Activated CD4-positive, alpha-beta T cell treated with anti-CD3 and anti-CD28 coated beads for 36 hours (primary cell): ENCODE measurements at places on chromosomes 4 and X.

DNA sequence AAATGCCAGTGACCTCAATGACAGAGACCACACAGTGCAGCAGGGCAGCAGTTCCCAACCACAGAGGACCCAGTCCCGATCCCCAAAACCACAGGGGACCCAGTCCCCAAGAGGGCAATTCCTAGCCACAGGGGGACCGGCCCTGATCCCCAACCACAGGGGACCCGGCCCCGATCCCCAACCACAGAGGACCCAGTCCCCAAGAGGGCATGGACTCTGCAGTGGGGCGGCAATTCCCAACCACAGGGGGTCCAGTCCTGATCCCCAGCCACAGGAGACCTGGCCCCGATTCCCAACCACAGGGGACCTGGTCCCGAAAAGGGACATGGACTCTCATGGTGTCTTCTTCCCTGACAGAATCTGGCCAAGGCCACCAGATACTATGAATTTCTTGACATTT lies 136.3 kb downstream of the AFAP1 start:
- no peak for DNase-seq

DNA sequence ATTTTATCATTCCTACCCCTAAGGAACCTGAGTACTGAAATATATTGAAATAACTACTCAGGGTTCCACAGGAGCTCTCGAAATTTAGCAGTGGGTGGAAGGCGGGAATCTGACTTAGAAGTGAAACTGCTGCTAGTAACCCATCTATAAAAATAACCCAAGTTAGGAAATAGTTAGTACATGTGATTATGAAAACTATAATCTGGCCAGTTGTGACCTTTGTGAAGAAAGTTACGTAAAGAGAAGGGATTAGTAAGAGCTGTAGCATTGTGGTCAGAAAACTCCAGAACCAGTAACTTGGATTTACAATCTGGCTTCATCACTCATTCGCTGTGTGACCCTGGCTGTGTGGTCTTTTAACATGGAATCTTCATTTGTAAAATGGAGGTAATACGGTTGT lies 175.5 kb downstream of the RAPGEF2 start:
- DNase-seq: no peak

DNA sequence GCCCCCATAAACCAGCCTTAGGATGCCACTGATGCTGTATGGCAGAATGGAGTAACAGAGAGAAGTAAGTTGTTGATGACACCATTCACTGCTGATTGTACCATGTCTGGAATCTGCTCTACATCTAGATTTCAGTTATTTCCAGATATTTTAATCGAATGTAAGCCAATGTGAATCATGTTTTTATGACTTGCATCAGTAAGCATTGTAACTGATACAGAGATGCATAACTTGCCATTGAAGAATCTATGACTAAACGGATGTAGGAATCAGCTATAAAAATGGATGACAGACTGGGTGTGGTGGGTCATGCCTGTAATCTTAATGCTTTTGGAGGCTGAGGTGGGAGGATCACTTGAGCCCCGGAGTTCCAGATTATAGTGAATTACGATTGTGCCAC lies 161.0 kb upstream of the GATB start:
- no peak for DNase-seq

GRCh38 chr4:121707344-121707743 lies 10.6 kb upstream of the ANXA5 start:
- DNase-seq: peak; percentile 42

DNA sequence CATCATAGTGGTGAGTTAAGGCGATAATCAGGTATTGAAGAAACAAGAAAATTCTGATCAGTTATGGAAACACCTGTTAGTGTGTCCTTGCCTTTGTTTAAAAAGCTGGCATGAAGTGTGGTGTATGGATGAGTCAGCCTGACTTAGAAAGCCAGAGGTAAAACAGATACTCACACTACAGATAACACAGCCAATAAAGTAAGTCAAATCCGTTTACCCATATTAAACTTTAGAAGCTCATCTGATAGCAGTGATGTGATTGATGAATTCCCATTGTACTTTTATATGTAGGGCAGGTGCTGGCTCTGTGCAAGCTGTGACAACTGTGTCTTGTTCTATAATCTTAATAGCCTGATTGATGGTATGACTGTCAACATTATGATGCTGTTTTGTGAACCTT lies 1392.7 kb upstream of the IGFBP7 start:
- DNase-seq: no peak

DNA sequence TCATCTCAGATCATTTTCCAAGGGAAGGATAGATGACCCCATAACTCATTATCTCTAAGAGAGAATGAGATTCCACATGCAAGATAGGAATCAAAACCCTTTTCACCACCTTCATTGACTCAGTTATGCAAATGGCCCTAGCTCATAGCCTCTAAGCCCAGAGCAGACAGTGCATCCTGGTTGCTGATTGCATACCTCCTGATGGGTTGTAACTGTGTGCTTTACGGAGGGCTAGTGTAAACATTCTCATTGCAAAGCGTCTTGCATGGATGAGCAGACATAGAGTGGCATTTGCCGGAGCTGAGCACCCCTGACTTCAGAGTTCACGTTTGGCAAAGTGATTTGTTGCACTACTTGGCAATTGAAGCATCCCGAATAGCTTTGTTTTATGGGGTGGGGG lies 151.0 kb downstream of the VCX3A start:
- DNase-seq: no peak

DNA sequence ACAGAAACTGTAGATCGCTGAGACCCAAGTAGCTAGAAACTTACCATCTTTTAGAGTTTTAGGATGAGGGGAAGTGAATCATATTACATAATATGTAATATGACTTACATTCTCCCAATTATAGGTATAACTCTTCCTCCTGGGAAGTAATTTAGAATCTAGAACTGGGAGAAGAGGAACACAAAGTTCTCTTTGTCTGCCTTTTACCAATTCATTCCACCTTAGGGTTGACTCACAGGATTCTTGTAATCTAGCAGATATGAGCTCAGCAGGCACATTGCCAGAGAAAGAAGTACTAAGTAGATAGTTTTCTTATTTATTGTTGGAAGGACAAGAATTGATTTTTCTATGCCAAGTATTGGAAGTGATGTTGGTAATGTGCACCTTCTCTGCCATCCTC lies 58.0 kb upstream of the CCSER1 start:
- no peak for DNase-seq

- DNase-seq: no peak
These were observed 333.6 kb upstream of the F9 start for GRCh38 chrX:139196890-139197289.

- DNase-seq: no peak
These were observed 31.5 kb downstream of the WWC2 start for GRCh38 chr4:183130328-183131155.

- no peak for DNase-seq
These were observed 150.6 kb downstream of the ADAMTS3 start for GRCh38 chr4:72418458-72418857.

- no peak for DNase-seq
These were observed 7.6 kb upstream of the USP53 start for GRCh38 chr4:119204916-119205315.

GRCh38 chr4:156401371-156401770 lies 447.7 kb upstream of the CTSO start:
- DNase-seq: no peak

GRCh38 chr4:110005461-110006056 lies 92.9 kb downstream of the EGF start:
- no peak for DNase-seq

DNA sequence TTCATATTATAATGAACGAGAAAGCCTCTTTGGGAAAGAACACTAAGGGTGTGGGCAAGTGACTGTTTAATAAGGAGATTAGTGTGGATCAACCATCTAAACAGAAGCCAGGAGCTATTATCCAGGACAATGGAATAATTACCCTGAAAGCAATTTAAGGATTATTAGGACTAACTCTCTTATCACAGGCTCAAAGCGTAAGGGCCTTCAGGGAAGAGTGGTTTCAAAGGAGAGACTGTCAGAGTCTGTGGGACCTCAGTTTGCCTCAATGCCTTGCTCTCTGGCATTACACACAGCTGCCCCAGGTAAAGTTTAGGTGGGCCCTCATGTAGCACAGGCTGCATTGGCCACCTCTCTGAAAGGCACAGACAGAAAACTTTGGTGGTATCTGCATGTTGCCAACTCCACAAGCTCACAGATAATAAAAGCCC lies 717.2 kb upstream of the ADGRL3 start:
- no peak for DNase-seq

GRCh38 chr4:107153228-107153627 lies 117.1 kb upstream of the DKK2 start:
- peak; percentile 6 for DNase-seq

DNA sequence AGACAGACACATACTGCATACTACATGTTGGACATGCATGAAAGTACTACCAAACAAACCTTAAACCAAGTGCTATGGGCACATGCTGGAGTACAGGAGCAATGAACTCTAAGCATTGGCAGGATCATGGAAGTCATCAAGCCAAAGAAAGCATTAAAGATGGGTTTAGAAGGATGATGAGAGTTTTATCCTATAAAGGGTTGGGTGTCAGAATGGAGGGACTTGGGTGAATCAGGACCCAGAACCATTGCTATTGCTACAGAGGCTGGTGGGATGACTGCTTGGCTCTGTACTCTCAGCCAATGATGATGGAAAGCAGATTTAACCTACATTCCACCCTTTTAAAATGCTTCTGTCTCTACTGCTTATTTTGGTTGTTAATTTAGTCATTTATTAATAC lies 233.9 kb upstream of the EDA2R start:
- DNase-seq: no peak

- no peak for DNase-seq
These were observed 42.0 kb upstream of the FBXW7 start for GRCh38 chr4:152577708-152578396.

DNA sequence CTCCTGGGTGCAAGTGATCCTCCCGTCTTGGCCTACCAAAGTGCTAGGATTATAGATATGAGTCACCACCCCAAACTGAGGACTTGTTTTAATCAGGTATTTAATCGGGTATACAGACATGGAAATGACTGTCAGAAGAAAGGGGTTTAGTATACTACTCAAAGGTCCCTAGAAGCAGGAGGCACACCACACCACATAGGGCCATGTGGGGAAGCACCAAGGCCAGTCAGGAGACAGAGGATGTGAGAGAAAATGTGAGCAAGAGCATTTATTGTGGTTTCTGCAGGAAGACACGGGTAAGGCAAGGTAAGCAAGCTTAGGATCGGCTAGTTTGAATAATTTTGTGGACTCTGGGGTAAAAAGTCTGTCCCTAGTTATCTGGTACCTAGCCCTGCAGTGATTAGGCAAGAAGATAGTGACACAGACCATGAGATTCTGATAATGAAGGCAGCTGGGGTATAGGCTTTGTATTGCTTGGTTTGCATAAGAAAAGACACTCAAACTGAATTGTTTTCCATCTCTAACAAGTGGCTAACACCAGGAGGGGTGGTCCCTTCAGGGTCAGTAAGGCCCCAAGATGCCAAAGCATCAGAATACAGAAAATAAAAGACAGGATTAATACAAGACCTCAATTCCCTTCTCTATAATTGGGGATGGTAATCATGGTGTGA lies 408.8 kb upstream of the F9 start:
- no peak for DNase-seq

DNA sequence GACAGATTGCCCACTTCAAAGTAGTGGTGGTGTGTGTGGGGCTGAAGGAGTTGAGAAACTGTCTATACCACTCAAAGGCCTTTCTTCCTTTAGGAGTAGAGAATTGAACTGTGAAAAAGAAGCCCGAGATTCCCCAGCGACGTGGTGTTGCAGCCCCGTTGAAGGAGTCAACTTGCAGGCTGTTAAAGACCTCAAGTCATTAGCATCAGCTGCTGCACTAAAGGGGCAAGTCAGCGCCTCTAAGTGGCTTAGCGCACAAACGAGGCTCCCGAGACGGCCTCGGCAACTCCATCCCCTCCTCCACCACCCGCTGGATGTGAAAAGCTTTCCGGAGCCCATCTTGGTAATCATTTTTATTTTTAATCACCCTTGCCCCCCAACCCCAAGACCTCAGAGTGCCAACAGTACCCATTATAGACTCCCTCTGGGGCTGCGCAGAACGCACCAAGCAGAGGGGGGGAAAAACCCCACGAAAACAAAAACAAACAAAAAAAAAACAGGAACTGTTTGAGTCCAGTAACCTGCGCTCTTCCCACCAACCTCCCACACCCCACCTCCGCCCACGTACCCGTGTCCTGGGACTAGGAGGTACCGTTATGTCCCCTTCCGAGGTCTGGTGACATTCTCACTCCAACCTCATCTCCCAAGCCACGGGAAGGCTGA lies 913 bp upstream of the PRDM8 start:
- DNase-seq: no peak

GRCh38 chr4:123325241-123325681 lies 71.3 kb upstream of the SPRY1 start:
- DNase-seq: no peak

- no peak for DNase-seq
These were observed 315.8 kb downstream of the MID1IP1 start for GRCh38 chrX:39117101-39117500.

- DNase-seq: peak; percentile 12
These were observed 75.6 kb downstream of the PRSS12 start for GRCh38 chr4:118277243-118277642.

GRCh38 chr4:52199574-52200338 lies 148.7 kb downstream of the SPATA18 start:
- DNase-seq: no peak

GRCh38 chr4:110483516-110483915 lies 7.6 kb downstream of the ENPEP start:
- DNase-seq: no peak

DNA sequence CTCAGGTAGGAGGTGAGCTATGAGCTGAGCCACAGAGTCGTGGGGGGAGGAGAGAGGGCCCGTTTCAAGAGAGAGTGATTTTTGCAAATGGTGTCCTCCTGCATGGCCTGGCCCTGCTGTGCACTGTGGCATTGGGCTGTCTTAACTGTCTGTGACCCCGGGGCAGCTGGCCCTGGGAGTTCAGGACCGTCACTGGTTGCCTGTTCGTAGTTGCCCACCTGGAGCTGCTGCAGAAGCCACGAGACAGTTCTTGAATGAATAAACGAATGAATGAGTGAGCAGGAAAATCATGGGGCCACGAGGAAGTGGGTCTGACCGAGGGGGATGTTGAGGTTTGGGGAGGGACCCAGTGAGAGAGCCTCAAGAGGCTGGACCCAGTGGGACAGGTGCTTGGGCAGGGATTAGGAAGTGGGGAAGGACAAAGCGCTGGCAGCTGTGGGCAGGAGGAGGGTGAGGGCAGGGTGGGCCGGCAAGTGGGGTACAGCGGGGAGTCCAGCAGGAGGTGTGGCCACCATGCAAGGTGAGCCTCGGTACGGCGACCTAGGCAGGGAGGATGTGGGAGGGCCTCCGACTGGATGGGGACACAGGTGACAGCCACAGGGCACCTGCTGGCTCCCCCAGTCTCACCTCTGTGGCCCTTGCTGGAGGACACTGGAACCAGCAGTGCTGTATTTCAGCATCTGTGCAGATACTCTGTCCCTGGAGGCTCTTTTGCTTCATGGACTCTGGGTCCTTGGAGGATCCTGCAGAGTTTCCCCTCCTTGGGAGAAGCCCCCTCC lies 10.2 kb downstream of the RGS12 start:
- DNase-seq: peak; percentile 16

GRCh38 chr4:185005219-185005819 lies 13.0 kb upstream of the HELT start:
- peak; percentile 91 for DNase-seq
